ENCODE measurements at places on chromosomes 7 and 10. TPM values are rescaled to one million over a fixed set of nuclear protein-coding genes. Genes with fewer than 3 reads are reported as not detected.

The MKLN1 gene
- 61.4 TPM for total RNA-seq

The BET1 gene
- 28.4 TPM for total RNA-seq

The SYT15B gene
- total RNA-seq = 1.4 TPM

The ADCK2 gene
- 49.4 TPM for total RNA-seq

The LOXL4 gene
- 0.46 TPM for total RNA-seq

The SYCE1 gene
- 1.2 TPM for total RNA-seq

The NPC1L1 gene
- not detected for total RNA-seq

The TMEM236 gene
- 0.23 TPM for total RNA-seq

The FAM25C gene
- total RNA-seq = not detected

The SLC29A4 gene
- 18.7 TPM for total RNA-seq

The LRRC4 gene
- 21.2 TPM for total RNA-seq

The DNAH11 gene
- total RNA-seq = 8.3 TPM

The OGDHL gene
- total RNA-seq = 23.1 TPM

The NPY gene
- 42.9 TPM for total RNA-seq

The UCN3 gene
- total RNA-seq = not detected

The LRRD1 gene
- 0.92 TPM for total RNA-seq

The BTBD16 gene
- total RNA-seq = not detected

The PRSS37 gene
- total RNA-seq = not detected

The IFIT1B gene
- total RNA-seq = 0.92 TPM

The ECHS1 gene
- total RNA-seq = 48.4 TPM

The ANKRD7 gene
- total RNA-seq = 16.8 TPM

The NODAL gene
- 3.5 TPM for total RNA-seq

Data from diencephalon (tissue), 1 donor.